ENCODE measurements at places on chromosomes 2 and 18. TPM values are rescaled to one million over a fixed set of nuclear protein-coding genes. Genes with fewer than 3 reads are reported as not detected.

DNA sequence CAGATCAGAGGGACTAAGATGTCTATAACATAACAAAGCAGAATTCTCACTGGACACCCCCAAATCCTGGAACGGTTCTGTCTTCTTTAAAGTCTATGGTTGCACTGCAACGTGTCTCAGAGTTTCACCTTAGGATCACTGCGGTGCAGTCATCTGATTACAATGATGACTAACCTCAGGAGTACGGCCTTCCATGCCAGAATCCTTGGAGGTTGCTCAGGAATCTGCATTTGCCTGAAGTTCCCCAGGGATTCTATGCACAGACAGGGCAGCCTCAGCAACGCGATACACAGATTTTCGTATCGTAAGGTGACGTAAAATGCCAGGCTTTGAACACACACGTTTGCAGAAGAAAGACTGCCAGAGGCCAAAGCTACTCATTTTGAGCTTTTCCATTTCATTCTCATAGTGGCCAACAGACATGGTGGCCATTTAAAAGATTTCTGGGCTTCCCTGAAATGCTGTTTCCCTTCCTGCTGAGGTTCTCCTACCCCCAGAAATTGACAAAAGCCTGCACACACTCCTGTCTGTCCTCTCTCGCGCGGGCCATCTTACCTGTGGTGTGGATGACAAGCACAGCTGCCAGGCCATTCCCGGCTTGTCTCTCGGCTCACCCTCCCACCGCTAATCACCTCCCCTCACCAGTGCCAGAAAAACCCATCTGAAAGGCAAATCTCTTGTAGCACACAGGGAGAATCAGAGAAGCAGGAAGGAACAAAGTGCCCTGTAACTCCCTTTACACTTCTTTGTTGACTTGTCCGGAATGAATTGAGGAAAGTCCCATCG, 148.8 kb downstream of the ACKR3 start:
- no peaks in the 10 kb centered on the region for H3K36me3 ChIP-seq
- no peak overlapping the region for H3K27ac ChIP-seq
- peaks cover 26% of the 10 kb centered on the region for H3K4me1 ChIP-seq
- H3K4me3 ChIP-seq = no peak overlapping the region

MATN3 gene
- polyA plus RNA-seq = 3.9 TPM

- H3K4me3 ChIP-seq = no peak overlapping the region
- no peaks in the 10 kb centered on the region for H3K36me3 ChIP-seq
- no peak overlapping the region for H3K27ac ChIP-seq
- DNase-seq = no peak
- no peaks in the 10 kb centered on the region for H3K4me1 ChIP-seq
Measured at GRCh38 chr2:118103951-118104940, 16.0 kb downstream of the INSIG2 start.

DNA sequence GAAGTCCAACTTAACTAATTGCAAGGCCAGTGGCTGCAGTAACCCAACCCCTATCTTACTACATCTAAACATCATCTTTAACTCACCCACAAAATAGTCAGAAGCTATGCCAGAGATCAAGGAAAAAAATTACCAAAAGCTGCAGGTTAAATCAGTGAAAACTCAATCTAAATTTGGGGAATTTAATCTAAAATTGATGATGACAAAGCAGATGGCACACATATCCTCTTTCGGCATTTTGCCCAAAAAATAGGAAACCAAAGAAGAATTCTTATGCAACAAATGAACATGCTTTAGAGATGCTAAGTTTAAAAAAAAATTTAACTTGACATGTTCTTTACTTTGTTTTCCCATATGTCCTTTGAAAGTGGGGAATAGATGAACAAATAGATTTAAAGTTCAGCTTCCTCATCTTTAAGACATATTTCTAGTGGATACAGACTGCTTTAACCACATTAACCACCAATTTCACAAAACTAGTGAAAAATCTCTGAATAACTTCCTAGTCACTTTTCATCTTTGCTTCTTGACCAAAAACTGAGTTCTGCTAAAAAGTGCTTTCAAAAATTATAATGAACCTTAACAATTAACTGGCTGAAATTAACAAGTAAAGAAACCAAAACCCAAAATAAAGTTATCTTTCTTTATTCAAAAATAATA, 74.3 kb upstream of the CCDC150 start:
- DNase-seq = no peak
- H3K27me3 ChIP-seq = no peaks in the 10 kb centered on the region
- H3K4me3 ChIP-seq = no peak overlapping the region
- H3K27ac ChIP-seq = no peak overlapping the region
- H3K36me3 ChIP-seq = no peaks in the 10 kb centered on the region

DNA sequence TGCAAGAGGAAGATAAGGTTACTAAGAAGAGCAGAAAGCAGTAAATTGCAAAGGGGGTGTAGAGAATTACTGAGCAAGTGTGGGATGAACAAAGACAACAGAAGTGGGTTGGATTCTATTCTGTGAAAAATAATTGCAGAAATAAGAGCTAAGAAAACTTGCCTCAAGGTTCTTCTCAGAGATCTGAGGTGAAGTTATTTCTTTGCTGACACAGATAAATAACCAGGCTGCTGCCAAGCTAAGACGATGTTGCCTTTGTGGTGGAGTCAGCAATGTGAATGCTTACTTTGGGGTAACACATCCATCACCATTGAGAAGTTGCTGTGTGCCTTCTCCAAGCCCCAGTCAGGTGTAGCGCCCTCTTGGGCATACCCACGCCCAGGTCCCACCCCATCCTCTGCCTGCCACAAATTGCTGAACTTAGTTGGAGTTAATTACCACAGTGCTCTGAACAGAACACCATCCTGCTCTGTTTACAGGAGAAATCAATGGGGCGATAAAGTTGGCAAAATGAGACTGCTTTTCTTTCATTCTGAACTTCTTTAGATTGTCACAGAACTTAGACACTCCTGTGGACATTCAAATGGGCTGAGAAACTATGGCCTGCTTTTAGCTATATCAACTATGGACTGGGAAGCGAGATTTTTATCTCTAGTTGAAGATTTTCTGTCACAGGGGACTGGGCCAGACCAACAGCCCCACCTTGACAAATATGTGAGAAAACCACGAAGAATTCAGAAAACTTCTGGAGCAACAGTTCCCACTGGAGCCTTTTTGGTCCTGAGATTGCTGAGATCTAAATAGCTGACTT, 283.6 kb downstream of the TMX3 start:
- H3K36me3 ChIP-seq = no peaks in the 10 kb centered on the region
- no peaks in the 10 kb centered on the region for H3K27me3 ChIP-seq
- no peak overlapping the region for H3K4me3 ChIP-seq
- H3K4me1 ChIP-seq = no peaks in the 10 kb centered on the region
- DNase-seq = no peak

- no peak overlapping the region for H3K4me3 ChIP-seq
- H3K27me3 ChIP-seq = no peaks in the 10 kb centered on the region
- H3K27ac ChIP-seq = no peak overlapping the region
- no peaks in the 10 kb centered on the region for H3K36me3 ChIP-seq
Measured at GRCh38 chr18:35864916-35865315, 107.6 kb upstream of the RMP24 start.

GRCh38 chr2:106886916-106887758, 1.2 kb upstream of the ST6GAL2 start:
- peaks cover 3% of the 10 kb centered on the region for H3K27me3 ChIP-seq
- peak overlapping the region; percentile 40 for H3K27ac ChIP-seq
- H3K36me3 ChIP-seq = no peaks in the 10 kb centered on the region
- H3K4me1 ChIP-seq = peaks cover 16% of the 10 kb centered on the region
- DNase-seq = peak; percentile 40

DNA sequence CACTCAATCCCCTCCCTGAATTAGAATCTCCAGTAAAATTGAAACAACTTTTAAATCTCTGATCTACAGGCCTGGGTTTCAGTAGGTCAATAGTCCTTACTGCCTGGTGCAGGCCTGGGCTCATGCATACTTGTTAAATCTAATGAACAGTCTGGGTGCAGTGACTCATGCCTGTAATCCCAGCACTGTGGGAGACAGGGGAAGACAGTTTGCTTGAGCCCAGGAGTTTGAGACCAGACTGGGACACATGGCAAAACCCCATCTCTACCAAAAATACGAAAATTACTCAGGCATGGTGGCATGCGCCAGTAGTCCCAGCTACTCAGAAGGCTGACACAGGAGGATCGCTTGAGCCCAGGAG, 94.7 kb upstream of the SP3 start:
- H3K4me1 ChIP-seq = no peaks in the 10 kb centered on the region
- DNase-seq = no peak
- H3K36me3 ChIP-seq = no peaks in the 10 kb centered on the region
- no peaks in the 10 kb centered on the region for H3K27me3 ChIP-seq

DNA sequence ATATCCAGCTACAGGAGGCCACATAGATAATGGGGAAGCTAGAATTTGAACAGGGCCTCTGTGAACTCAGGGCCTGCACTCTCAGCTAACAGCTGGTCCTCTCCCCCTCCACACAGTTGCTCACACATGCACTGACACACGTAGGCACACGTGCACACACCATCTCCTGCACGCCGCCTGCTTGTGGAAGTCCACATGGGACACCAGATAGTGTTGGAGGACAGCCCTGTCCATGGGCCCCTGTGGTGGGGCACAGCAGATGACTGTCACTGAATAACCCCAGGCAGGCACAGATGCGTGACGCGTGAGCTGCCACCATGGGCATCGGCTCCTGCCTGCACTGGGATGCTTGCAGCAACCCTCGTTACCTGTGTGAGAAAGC, 52.9 kb downstream of the ADI1 start:
- no peak overlapping the region for H3K27ac ChIP-seq
- peaks cover 80% of the 10 kb centered on the region for H3K36me3 ChIP-seq
- H3K4me3 ChIP-seq = no peak overlapping the region
- H3K27me3 ChIP-seq = no peaks in the 10 kb centered on the region
- DNase-seq = no peak

DNA sequence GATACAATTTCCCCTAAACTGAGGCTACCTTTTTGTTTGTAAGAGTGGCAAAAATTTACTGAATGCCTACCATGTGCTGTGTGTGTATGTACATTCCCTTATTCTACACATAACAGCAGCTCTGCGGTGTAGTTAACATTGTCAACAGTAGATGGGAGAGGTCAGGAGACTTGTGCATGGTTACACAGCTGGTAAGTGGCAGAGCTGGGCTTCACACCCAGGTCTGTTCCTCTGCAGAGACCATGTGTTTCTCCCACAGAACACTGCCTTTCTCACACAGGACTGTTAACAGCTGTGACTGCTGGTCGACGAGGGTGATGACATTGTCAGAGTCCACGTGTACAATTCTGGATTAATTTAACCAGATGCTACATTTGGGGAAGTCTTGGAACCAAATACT, 49.1 kb downstream of the EML6 start:
- no peaks in the 10 kb centered on the region for H3K36me3 ChIP-seq
- no peaks in the 10 kb centered on the region for H3K4me1 ChIP-seq
- DNase-seq = no peak
- no peaks in the 10 kb centered on the region for H3K27me3 ChIP-seq
- H3K4me3 ChIP-seq = no peak overlapping the region

- no peaks in the 10 kb centered on the region for H3K27me3 ChIP-seq
- H3K4me3 ChIP-seq = no peak overlapping the region
- no peak overlapping the region for H3K27ac ChIP-seq
- no peak for DNase-seq
- no peaks in the 10 kb centered on the region for H3K36me3 ChIP-seq
Measured at GRCh38 chr2:18273205-18273604, 287.2 kb downstream of the RDH14 start.

DNA sequence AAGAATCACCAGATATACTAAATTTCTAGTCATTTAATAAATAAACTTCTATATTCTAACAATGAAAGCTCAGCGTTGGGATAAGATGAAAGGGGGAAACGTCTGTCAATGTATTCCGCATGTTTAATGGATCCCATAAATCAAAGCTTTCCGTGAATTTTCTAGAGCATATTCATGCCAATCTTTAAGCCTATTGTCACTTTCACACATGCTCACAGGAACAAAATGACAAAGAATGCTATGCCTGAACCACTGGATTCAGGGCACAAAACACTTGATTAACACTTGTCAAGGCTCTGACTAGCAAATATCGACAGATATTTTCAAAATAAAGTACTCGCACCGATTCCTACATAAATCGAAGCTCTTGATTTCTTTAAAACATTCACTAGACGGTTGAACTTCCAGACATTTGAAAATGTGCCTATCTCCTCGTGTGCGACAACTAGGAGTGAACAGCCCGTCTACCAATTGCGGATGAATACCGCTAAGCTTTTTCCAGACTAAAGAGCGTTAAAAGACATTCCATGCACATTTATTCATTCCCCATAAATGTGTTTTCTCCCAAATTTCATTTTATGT, 1.8 kb downstream of the TLK1 start:
- peak overlapping the region; percentile 97 for H3K27ac ChIP-seq
- H3K4me1 ChIP-seq = no peaks in the 10 kb centered on the region
- DNase-seq = peak; percentile 57
- no peaks in the 10 kb centered on the region for H3K36me3 ChIP-seq
- peak overlapping the region; percentile 88 for H3K4me3 ChIP-seq
- H3K27me3 ChIP-seq = no peaks in the 10 kb centered on the region

GRCh38 chr2:183375821-183376220, 251.6 kb downstream of the NUP35 start:
- H3K4me3 ChIP-seq = no peak overlapping the region
- no peaks in the 10 kb centered on the region for H3K27me3 ChIP-seq
- no peaks in the 10 kb centered on the region for H3K4me1 ChIP-seq
- no peak for DNase-seq

DNA sequence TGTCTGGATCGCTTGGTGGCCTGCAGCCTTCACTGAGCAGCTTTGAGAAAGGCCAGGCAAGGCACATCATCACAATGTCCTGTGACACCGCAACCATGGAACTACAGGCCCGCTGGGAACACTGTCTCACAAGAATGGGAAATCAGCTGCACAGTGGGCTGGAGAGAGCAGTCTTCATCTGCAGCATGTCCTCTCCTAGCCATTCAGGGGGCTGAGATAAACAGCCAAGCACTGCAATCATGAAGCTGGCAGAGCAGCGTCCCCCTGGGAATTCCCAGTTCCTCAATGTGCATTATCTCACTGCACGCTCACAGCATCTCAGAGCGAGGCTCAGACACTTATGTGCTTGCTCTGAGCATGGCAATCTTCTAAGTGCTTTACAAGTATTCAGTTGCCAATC, 1.9 kb downstream of the CMPK2 start:
- peak; percentile 35 for DNase-seq
- H3K4me3 ChIP-seq = no peak overlapping the region
- no peaks in the 10 kb centered on the region for H3K27me3 ChIP-seq
- H3K36me3 ChIP-seq = peaks cover 5% of the 10 kb centered on the region

DYSF gene
- polyA plus RNA-seq = 6.8 TPM

- no peaks in the 10 kb centered on the region for H3K36me3 ChIP-seq
- DNase-seq = no peak
Measured at GRCh38 chr18:36326771-36327170, 29.3 kb downstream of the FHOD3 start.

DNA sequence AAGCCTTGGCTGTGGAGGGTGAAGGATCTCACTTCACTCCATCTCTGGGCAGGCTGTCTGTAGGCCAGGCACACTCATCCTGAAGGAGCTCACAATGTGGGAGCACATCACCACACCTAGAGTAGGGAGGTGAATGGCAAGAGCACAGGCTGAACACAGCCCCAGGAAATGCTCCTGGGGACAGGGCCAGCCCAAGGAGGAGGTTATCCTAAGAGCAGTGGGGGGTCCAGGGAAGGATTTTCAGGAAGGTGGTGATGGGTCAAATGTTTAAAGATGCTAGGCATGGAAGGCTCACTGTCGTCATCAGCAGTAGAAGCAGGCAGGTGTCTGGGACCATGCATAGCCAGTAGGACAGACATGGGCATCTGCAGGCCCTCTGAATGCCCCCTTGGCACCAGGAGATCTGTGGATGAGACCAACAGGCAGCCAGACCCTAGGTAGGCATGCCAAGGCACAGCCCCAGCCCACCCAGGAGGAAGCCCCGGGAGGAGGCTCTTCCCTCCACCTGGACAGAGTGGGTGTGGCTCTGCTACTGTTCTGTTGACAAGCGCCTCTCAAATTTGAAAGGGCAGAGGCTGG, 91.7 kb upstream of the RAB6C start:
- peaks cover 2% of the 10 kb centered on the region for H3K4me1 ChIP-seq
- no peak for DNase-seq
- H3K27me3 ChIP-seq = no peaks in the 10 kb centered on the region
